Pons (tissue), 1 donor: ENCODE measurements at places on chromosomes 6 and 20.
A peak's percentile ranks its signal among the peaks of the same experiment; 100 is the strongest.

DNA sequence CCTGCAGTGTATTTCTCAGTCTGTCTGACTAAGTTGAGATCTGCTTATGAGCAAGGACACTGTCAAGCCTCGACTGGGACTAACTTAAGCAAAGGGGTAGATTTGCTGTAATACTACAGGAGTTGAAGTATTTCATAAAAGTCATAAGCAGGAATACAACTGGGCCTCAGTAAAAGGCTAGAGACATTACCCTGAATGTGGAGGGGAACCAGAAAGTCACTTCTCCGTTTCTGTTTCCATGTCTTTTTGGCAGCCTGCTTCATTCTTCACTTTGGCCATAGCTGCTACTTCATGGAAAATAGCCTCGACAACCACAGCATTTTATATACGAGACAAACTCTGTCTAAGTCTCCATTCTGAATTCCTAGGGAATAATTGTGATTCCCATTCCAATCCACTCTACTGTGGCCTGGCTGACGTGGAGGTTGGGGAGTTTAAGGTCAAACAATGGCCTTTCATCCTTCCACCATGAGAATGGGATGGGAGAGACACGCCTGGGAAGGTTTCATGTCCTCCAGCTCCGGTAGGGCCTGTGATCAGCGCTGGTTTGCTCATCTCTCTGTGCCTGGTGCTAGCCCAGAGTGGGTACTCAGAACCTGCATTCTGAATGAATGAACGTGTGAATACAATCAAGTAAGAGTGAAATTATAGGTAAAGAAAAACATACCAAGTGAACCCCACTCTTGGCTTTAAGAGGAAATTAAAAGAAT lies 37.1 kb upstream of the DUSP22 start:
- DNase-seq, result peak; percentile 20

- DNase-seq, result peak; percentile 84
These were observed 46.0 kb downstream of the GTF2H5 start for GRCh38 chr6:158213925-158214674.

GRCh38 chr20:41407607-41408006 lies 41.0 kb upstream of the EMILIN3 start:
- no peak for DNase-seq

GRCh38 chr20:24406251-24406650 lies 63.2 kb upstream of the SYNDIG1 start:
- no peak for DNase-seq

GRCh38 chr20:48959899-48960550 lies 38.5 kb downstream of the ARFGEF2 start:
- DNase-seq, result no peak

DNA sequence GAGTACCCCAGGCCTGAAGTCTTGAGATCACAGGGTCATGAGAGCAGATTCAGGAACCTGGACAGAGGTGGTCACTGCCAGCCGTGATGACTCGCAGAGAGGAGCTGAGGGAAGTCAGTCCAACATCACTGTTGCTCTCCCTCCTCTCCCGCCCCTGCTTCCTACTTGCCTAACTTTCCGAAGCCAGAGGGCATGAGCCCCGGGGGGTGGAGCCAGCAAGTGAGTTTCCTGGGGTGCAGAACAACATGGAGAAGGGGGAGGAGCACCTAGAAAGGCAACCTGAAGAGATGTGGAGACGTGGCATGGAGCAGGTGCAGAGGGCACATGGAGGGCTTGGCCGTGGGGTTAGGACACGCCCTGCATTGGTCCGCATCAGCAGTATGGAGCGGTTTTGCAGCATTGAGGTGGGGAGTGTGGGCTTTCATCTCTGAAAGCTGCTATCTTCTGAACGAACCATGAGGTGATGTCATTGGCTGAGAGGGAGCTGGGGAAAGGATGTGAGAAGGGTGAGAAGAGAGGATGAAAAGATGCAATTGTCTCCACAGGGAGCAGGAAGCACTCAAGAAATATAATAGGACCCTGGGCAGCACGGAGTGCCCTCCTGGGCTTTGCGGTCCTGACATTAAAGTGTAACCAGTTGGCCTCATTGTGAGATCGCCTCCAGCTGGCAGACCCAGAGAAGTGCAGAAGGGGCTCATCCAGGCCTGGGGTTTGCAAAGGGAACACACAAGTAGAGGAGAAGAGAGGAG lies 25.0 kb downstream of the GDAP1L1 start:
- DNase-seq, result no peak

DNA sequence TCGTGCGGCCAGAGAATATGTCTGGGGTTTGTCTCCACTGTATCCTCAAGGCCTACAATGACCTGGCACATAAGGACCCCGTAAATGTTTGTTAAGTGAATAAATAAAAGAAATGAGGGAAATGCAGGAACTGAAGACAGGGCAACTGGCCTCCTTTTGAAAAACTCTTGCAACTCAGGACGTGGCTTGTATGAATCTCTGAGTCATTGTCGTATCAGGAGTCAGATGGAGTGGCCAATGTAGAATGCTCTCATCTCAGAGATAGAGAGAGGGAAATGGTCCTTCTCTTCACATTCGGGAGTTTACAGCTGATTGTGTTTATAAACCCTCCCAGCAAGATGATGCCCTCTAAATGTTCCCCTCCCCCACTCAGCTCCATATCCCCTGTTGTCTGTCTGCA lies 57.1 kb downstream of the UST start:
- DNase-seq, result no peak

- DNase-seq, result no peak
These were observed 374.3 kb upstream of the CHD6 start for GRCh38 chr20:41992481-41992880.

- DNase-seq, result peak; percentile 44
These were observed 18.5 kb downstream of the RAE1 start for GRCh38 chr20:57369596-57369995.

DNA sequence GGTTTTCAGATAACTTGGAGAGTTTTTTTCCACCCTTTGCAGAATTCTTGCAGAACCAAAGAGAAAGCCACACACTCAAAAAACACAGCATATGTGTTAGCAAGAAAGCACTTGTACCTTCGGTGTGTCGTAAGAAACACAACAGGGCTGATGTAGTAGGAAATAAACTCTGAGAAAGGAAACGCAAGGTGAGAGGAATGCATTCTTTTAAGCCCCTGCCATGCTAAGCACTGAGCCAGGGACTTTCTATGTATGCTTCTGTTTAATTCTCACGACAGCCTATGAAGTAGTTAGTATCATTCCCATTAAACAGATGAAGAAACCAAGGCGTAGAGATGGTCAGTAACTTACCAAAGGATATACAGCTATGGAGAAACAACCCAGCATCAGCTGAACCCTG lies 23.1 kb downstream of the NEDD9 start:
- DNase-seq, result no peak

GRCh38 chr6:167467793-167468431 lies 143.0 kb downstream of the TTLL2 start:
- DNase-seq, result no peak

GRCh38 chr6:137707590-137708360 lies 159.3 kb upstream of the TNFAIP3 start:
- DNase-seq, result peak; percentile 88

- no peak for DNase-seq
These were observed 121.1 kb downstream of the GMDS start for GRCh38 chr6:2124260-2124709.

DNA sequence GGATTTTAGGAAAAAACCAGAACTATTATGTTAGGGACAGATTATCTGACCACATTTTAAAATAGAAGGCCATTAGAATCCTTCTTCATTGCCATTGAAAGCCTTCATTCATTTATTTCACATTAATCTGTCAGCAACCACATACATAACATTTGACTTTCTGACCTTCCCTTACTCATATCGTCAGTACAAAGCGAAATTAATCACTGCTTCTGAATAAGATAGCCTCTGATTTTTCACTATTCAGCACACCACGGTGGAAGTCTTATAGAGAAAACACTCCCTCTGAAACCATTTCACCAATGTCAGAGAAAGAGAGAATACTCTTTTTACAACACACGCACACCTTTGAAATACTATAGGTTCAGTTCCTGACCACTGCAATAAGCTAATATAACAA lies 442.5 kb upstream of the ID4 start:
- no peak for DNase-seq
